ENCODE measurements at places on chromosomes 6 and 20.

DNA sequence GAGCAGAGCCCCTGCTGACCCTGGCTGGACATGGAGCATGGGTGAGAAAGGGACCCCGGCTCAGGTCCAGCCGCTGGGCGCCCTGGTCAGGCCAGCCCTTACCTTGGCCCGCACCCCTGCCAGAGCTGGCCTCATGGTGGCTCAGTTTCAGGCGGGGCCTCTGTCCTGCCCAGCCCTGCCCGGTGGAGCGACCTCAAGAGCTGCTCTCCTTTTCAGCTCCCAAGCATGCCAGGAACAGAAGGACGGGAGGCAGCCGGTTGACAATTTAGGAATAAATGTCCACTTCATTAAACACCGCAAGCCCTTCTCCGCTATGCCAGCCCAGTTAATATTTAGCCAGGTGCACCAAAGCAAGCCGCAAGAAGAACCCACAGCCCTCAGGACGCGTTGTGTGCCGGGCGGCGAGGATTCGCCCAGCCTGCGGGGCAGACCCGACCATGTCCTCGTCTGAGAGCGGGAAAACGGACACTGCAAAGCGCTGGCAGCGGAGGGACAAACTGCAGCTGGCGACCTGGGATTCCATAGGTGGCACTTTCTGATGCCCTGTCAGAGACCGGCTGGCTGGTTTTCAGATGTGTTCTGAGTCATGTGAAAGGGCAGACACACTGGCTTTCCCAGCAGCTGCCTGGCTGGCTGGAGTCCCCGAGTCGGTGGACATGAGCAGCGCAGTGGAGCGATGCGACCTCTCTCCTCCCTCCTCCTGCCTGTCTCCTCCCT lies 221.9 kb downstream of the TTLL2 start:
- DNase-seq = no peak

DNA sequence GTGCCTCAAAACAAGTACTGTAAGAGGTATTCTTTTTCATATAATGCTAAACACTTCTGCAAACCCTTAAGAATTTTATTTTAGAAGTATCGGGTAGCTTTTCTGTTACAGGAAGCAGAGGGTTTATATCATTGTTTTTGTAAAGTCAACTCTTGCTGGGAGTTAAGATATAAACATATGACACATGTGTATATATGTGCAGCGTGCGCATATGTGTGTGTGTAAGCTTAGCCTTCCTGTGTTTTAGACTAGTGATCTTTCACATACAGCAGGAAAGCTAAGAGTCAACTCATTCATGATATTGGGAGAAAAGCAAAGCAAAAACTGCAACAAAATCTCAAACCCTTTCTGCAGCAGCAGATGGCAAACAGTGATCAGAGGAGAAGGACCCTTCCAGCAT lies 102.4 kb downstream of the ARID1B start:
- DNase-seq = no peak

DNA sequence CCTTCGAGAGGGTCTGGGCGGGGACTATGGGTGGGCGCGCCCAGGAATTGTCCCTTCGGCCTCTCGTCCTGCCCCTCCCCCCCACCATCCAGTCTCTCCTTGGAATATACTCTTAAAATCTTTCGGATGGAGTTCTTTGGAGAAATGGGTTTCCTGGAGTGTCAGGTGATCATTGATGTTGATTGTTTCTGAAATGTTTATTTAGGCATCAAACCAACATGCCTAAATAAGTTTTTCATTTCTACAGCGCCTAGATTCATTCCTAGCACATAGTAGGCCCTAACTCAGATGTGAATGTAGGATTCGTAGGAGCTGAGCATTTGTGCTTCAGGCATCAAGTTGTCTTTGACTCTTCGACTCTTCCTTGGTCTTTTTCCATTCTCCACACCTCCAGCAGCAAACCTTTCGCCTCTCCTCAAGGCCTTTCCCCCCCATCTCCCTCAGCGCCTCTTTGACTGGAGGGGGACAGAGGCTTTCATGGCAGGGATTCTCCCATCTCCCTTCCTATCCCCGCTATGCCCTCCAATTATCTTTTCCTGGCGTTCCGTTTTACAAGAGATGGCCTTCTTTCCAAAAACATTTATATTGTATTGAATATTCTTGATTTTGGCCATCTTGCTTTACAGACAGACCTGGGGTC lies 610 bp downstream of the CASP8AP2 start:
- peak; percentile 63 for DNase-seq

DNA sequence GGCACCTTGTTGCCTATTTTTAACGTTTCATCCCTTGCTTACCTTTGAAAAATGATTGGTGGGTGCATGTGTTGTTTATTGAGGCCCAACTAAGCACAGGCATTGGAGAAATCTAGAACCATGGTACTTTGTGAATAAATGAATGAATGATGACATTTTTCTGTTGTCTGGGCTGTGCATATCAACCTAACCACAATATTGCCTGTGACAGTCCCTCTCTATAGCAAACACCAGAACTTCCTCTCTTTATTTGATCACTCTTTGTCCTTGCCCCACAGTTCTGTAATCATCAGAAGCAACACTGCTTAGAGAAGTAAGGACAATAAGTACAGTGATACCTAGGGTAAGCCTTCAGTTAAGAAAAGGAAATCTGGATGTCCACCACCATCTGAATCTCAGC lies 75.1 kb downstream of the TBC1D7 start:
- no peak for DNase-seq

DNA sequence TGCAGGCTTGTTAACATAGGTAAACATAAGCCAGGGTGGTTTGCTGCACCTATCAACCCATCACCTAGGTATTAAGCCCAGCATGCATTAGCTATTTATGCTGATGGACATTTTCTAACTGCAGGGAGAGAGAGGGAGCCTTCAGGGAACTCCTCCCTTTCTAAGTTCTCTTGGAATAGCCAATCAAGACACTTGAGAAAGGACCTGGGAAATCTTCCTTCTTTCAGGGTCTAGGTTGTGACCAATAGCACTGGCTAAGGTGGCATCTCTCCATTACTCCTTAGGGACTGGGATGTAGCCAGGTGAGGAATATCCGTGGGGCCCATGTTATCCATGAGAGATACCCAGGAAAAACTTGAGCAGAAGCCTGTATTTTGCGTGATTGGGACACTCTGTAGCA lies 849.6 kb upstream of the MAP3K7 start:
- no peak for DNase-seq

- DNase-seq = no peak
These were observed 73.4 kb downstream of the FUT9 start for GRCh38 chr6:96089173-96089572.

DNA sequence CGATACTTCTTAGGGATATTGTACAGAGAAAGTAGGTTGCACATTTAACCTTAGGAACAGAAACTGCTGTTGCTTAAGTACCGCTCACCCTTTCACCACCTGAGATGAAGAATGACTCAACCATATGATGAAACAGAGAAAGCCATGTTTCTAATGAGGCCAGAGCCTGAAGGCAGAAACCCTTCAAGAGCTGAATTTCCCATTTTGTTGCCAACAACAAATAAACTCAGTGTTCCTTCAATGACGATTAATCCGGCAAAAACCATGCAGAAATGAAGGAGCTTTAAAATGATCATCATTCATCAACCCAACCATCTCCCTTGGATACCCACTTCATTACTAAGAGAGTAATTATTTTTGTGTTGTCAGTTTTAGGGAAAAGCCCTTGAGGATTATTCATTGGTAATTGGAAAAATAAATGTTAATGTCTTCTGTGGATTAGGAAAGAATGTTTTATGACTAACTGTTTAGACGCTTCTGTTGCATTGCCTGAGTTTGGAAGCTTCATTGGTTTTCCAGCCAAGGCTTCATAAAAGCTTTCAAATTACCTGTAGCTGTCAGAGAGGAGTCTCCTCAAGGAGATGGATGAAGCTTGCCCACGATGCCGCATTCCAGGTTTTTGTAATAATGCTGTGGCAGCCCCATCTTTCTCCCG lies 112.1 kb upstream of the IYD start:
- DNase-seq = no peak

- no peak for DNase-seq
These were observed 723 bp downstream of the COL11A2 start for GRCh38 chr6:33191383-33192104.

GRCh38 chr6:21263531-21264287 lies 329.8 kb upstream of the SOX4 start:
- peak; percentile 27 for DNase-seq

GRCh38 chr6:42349753-42350511 lies 101.8 kb downstream of the TRERF1 start:
- DNase-seq = no peak

GRCh38 chr6:32637219-32637880 lies at the start of gene HLA-DQA1:
TSS of gene HLA-DQA1 (plus strand) at chr6:32637406. CDS start at chr6:32637459, 53 bp downstream.
- DNase-seq = no peak

- DNase-seq = no peak
These were observed 29.7 kb downstream of the AKAP12 start for GRCh38 chr6:151269321-151269995.

- peak; percentile 45 for DNase-seq
These were observed 117.5 kb downstream of the SOX4 start for GRCh38 chr6:21710908-21711627.

DNA sequence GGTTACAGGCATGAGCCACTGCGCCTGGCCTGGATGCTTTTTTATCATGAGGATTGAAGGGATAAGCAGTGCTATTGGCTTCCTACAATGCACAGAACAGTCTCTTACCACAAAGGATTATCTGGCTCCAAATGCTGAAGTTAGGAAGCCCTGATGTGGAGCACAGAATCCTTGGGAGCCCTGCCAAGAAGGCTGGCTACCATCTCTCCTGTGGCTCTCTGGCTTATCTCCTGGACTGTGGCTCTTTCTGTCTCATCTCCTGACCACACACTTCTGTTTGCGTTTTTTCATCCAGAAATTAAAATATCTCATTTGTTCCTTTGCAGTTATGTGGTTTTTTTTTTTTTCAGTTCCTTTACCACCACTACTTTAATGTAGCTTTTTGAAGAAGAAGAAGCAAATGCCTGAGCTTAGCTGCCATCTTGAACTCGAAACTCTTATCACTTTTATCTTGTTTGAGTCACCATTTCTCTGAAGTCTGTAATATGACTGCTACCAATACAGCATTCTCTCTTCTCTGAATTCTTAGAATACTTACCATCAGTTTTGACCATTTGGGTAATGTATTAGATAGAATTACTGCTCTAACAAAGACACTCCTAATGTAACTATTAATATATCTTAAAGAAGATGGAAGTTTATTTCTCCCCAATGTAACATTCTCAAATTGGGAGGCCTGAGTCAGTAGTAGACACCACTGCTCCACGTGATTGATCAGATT lies 1044.7 kb downstream of the KIF16B start:
- no peak for DNase-seq

- DNase-seq = peak; percentile 37
These were observed 623 bp downstream of the MYBL2 start for GRCh38 chr20:43667341-43668132.

DNA sequence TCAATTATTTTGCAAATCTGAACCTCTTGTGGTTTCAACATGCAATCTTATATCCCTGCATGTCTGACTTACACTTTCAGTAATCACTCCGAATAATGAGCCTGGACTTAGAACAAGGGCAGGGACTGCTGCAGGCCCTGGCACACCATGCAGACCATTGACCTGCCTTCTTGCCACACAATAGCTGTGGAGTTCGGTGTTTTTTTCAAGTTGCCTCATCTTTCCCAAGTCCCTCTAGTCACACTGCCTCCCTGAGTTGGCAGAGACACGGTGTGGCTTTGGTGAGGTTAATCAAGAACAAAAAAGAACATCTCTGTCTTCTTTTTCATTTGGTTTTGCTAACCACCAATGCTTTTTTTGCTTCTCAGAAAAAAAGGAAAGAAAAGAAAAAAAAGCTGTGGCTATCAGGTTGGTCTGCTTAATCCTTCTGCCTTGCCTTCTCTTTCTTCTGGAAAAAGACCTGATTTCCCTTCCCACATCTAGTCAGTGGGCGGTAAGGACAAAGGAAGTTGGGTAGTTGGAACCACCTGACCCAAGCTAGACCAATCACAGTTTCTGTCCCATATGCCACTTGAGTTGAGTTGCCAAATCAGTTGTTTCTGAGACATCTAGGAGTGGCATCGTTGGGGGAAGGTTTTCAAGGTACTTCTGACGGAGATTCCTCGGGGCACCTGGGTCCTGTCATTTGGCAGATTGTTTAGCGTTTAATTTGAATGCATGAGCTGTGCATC lies 55.9 kb upstream of the TASP1 start:
- DNase-seq = no peak

DNA sequence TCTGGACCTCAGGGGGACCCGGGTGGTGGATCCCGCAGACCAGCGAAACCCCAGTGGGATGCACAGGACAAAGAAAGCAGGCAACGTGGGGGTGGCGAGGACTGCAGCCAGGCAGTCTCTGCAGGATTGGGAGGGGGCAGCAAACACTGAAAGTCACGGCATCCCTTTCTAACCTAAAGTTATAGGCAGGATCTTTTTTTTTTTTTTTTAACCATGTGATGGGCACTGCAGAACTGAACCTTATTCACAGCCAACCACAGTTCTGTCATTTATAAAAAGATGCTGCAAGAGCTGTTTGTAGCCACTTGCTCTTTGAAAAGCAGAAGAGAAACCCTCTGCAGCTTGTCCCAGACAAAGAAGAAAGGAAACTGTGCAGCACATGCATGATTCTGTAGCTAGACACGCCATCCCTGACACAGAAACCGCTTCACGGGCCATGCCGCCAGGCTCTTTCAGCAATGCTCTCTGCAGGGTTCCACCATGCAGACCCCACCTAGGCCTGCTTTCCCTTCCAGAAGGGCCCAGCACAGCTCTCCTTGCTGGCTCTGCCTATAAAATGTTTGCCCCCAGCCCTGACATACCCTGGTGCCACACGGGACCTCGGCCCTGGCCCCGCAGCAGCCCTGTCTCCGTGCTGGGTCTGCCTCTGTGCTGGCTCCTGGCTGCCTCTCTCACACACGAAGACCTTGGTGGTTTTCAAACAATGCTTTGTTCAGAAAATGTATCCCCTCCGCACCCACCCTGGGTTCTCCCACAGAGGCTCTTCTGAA lies 70.8 kb downstream of the PYGB start:
- DNase-seq = no peak

- no peak for DNase-seq
These were observed 158.9 kb downstream of the TBXT start for GRCh38 chr6:166008441-166009369.

- no peak for DNase-seq
These were observed 20.3 kb upstream of the ABT1 start for GRCh38 chr6:26576407-26576843.

GRCh38 chr6:15962449-15962764 lies 166.5 kb upstream of the MYLIP start:
- DNase-seq = no peak

DNA sequence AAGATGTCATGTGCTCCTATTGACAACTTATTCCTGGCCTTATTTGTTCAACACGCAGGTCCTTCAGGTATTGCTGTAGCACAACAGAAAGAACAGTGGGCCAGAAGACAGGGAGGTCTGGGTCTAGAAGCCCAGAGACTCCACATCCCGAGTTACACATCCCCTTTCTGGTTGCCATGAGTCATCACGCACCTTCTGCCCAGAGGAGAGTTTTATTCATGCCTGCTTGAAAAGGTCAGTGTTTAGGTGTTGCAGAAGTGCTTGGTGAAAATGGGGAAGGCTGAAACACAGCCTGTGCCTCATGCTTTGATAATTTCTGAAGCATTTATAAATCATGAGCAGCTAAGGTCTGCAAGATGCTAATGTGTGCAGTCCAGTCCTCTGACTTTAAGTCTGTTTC lies 256.4 kb downstream of the GMPR start:
- DNase-seq = no peak

GRCh38 chr6:140321891-140322290 lies 947.4 kb upstream of the CITED2 start:
- no peak for DNase-seq

Measured in HAP-1 (cell line).